ENCODE measurements at places on chromosomes 3 and 15.

DNA sequence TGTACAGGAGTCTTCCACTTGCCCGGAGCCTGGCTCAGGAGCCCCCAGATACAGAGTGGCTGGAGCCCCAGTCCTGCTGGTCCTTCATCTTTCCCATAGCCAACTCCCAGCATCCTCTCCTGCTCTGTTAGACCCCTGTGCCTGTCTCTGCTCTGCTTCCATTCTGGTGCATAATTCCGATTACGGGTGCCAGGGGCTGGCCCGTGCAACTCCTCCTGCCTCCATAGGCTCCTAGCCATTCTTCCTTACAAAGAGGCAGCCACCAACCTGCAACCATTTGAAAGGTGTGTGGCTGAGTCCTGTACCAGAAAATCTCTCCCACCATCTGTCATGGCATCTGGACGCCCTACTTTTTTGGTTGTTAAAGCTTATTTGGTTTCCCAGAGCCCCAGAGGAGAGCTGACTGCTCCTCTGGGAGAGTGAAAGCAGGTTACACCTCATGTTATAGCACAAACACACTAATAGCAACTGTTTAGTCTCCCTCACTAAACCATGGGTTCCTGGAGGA, 5.2 kb upstream of the RAD18 start:
- DNase-seq, result no peak

DNA sequence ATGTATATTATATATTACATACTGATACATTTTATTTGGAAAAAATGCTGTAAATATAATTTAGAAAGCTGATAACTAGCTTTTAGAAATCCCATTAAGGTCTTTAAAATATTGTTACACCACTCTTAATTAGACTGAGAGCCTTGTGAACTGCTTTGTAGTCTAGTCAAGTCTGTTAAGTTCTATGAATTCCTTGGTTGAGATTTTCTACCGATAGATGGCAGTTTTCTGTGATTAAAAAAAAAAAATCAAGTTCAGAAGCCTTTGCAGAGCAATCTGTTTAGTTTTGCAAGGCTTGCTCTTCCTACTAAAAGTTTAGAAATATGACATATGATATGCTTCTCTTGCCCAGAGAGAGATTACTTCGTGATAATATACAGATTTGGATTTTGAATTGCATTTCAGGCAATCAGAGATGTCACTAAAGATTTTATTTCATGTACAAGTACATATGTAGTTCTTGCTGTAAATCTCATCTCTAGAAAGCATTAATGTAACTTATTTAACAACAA, 60.4 kb upstream of the SLITRK3 start:
- DNase-seq, result no peak

DNA sequence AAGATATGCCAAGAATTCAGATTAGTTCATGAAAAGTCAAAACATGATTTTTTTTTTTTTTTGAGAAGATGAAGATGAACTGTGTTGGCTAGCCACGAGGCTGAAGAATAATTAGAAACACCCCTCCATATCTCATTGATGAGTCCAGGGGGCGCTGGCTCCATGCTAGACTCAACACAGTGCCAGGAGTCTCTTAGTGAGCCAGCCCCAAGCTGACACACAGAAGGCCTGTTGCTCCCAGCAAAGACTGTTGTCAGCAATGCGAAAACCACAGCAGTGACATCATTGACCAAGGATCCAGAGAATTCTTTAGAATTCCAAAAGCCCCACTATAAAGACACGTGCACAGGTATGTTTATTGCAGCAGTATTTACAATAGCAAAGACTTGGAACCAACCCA, 185.2 kb downstream of the ANXA2 start:
- no peak for DNase-seq

DNA sequence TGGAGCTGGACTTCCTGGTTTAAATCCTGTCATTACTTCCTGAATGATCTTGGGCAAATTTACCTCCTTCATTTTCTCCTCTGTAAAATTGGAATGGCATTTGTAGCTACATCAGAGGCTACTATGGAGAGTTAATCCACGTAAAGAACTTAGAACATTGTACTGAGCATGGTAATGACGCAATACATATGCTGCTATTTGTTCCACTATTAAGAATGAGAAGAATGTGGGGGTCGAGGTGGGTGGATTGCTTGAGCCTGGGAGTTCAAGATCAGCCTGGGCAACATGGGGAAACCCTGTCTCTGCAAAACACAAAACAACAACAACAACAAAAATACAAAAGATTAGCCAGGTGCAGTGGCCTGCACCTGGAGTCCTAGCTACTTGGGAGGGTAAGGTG, 250.6 kb downstream of the RYR3 start:
- DNase-seq, result no peak

GRCh38 chr3:180288816-180289215, 252.1 kb upstream of the PEX5L start:
- DNase-seq, result no peak

DNA sequence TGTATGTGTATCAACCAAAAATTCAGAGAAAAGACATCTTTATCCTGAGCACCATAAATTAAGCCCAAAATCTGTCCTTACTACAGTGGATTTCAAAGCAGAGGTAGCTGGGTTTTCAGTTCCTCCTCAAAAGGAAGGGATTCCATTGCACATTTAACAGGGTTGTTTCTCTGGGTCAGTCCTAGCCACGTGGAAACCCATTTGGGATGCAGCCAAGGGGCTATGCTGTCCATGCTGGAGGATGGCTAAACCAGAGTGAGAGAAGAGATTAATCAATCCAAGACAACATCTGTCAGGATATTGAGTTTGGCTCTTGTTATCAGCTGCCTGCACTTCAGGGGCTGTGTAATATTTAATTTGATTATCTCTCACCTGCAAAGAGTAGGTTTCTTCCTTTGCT, 28.1 kb downstream of the LSAMP start:
- DNase-seq, result no peak

DNA sequence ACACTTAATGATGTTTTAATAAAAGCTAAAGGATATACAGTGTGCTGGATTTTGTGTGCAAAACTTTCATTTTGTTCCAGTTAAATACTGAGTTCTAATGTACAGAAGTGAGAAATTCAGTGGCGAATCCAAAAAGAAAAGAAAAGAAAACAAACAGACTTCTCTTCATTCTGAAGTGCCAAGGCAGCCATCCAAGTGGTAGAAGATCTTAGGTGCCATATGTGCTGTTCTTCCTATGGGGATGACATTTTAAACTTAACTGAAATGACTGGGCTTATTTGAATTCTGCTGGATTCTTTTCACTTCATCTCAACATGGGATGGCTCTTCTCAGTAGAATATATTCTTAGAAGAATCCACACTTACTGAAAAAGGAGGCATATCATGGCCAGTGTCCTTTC, 416.5 kb downstream of the ROBO2 start:
- no peak for DNase-seq

DNA sequence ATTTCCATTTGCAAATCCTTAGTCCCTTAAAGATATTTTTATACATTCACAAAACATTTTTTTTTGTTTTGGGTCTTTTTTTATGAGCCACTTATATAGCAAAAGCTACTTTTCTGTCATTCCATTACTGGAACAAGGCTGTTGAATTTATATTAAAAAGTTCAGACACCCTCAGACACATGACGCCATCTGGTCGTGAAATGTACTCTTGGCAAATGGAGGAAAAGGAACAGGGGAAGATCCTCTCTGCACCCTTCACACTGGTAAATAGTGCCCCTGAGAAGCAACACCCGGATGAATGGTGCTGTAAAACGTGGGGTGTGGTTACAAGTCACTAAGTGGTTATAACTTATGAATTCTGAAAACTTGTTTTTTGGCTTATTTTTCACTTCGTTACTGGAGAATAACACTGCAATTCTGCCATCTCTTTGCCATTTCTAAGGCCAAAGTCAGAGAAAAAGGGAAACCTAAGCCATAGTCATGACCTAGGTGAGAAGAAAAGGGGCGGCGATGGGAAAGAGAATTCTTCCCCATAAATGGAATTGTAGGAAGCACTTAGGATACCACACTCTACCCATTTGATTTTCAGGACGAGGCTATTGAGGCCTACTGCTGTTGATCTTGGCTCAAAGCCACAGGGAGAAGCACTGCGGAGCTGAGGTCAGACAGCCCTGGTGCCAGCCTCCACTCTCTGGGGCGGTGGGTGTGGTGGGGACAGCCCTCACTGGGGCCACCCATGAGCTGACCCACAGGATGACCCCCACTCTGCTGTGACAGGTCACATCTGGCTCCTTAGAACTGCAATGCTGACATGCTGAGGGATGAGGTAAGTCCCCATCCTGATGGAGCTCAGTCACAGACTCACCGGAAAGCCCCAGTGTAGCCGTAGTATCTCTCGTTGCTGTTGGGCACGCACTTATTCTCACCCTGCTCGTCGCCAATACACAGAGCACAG, 21.9 kb downstream of the LTF start:
- DNase-seq, result peak; percentile 15

DNA sequence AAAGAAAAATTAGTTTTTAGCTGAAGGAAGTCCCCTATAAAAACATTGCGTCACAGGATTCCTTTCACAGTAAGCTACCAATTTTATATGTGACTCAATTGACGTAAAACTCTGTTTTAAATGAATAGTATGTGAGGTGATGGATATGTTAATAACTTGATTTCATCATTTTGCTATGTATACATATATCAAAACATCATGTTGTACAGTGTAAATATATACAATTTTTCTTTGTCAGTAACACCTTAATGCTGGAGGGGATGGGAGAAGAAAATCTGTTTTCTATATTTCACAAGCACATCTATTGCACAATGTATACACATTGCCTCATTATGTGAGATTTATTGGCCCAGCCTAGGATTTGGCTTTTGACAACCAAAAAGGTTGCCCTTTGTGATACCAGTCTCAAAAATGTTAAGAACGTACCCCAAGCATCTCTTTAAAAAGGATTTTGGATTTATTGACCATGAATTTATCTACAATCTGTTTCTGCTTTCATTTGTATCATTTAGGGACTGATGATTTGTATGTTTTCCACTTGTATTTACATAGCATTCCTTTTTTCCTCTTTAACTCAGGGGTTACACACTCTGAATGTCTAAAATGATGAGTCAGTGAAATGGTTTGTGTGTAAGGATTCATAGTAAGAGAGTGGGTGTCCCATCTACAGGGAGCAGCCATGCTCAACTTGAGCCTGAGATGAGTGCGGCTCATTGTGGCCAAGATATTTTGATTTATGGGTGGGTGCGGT, 62.6 kb downstream of the CRTC3 start:
- no peak for DNase-seq

DNA sequence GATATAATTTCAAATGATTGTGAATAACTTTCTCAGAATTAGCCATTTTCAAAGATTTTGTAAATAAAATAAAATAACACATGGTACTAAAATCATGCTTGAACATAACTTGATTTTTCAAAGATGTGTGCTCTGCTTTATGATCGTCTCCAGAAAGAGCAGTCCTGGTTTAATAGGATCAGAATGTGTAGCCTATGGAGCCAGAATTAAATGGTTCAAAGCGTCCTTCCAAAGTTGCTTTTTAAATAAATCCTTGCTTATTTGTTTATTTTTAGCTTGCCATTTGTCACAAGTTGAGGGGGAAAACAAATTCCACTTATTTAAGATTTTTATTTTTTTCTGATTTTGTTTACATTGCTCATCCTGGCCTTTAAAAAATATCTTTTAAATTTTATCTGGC, 123.7 kb upstream of the SPRED1 start:
- DNase-seq, result no peak

DNA sequence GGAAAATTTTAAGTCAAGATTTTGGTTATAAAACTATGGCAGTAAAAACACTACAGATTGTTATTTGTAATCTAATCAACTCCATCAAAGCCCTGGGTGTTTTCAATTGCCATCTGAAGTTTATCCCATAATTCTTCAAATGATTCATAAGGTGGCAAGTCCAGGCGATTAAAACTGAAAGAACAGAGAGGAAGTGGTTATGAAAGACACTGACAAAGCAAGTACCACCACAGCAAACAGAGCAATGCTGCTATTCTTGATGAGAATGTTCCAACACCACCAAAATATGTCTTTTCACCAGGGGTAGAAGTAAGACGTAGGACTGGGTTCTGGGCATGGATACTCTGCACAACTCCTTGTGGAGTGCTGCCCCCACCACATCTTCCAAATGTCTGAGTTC, 86.9 kb upstream of the PRTG start:
- no peak for DNase-seq

DNA sequence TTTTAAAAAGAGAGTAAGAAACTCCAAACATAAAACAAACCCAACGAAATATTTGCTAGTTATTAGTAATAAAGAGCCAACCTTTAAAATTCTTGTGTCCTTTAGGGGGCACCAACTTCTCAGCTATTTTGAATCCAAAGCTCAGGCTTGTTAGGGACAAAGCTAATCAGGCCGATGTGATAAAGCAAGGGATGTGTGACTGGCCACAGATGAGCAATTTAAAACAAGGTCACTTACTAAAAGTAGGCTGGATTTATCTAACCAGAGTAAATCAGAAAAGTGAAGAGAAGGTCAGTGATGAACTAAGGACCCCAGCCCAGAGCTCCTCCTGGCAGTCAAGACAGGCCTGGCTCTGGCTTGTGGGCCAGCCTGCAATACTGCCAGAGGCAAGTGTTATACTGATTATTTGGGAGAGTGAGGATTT, 108.5 kb downstream of the CYP19A1 start:
- no peak for DNase-seq

- DNase-seq, result no peak
These were observed 294.6 kb upstream of the TGFBR2 start for GRCh38 chr3:30311781-30312180.

- no peak for DNase-seq
These were observed 119.3 kb downstream of the SERPINI1 start for GRCh38 chr3:167854846-167855245.

- no peak for DNase-seq
These were observed 333.6 kb upstream of the TBL1XR1 start for GRCh38 chr3:177530908-177531307.

GRCh38 chr15:38743147-38743546, 178.5 kb upstream of the RASGRP1 start:
- DNase-seq, result no peak

GRCh38 chr15:70153921-70154717, 56.4 kb upstream of the TLE3 start:
- no peak for DNase-seq

- no peak for DNase-seq
These were observed 162.0 kb downstream of the KLF13 start for GRCh38 chr15:31488437-31489204.

DNA sequence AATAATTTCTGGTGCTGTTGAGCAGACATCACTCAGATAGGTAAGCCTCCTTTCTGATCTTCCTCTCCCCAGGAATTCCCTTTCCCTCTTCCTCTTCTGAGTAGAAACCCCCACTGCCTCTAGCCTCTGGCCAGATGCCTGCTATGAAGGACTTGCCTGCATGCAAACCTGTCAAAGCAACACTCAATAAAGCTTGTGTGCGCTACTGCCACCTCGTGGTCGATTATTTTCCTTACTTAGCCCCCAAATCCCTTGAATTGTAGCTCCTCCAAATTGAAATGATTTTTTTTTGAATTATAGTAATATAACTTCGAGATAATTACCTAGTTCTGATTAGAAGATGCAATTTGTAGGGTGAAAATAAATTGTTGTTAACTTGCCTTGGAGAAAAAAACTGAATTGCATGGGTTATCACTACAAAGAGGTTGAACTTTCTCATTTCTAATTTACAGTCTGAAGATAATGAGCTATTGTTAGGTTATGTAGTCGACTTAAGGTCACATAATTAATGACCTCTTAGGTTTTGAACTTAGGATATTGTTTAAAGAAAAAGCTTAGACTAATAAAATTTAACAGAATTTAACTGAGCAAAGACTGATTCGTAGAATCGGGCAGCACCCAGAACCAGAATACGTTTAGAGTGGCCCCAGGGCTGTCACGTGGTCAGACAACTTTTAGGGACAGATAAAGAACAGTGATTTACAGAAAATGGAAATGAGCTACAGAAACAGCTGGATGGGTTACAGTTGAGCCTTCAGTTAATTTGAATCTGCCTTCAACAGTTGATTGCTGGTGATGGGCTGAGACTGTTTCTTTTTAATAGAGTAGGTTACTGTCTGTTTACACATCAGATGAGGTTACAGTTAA, 269.3 kb downstream of the ARPP21 start:
- peak; percentile 8 for DNase-seq

Data from T-helper 9 cell (primary cell).